Daoy (cell line): ENCODE measurements at places on chromosomes 12 and 14. TPM values are rescaled to one million over a fixed set of nuclear protein-coding genes. Genes with fewer than 3 reads are reported as not detected.

Gene HOXC12
- 4.3 and 6.0 TPM in 2 replicates for total RNA-seq

Gene RDH16
- total RNA-seq, result 0.11 TPM in 1 of 2 replicates, not detected in the other

Gene DCN
- 0.06 TPM in 1 of 2 replicates, not detected in the other for total RNA-seq

Gene PARPBP
- total RNA-seq, result 43.3 and 66.3 TPM in 2 replicates

Gene KRT4
- total RNA-seq, result not detected in 2 replicates

Gene OTOGL
- 1.0 and 1.4 TPM in 2 replicates for total RNA-seq

Gene SYNDIG1L
- not detected in 2 replicates for total RNA-seq

Gene GZMH
- not detected in 2 replicates for total RNA-seq

Gene RHOJ
- 6.0 and 9.5 TPM in 2 replicates for total RNA-seq

Gene ACOT6
- not detected in 2 replicates for total RNA-seq

Gene NTS
- total RNA-seq, result not detected in 2 replicates

Gene TPCN1
- 8.5 and 10.4 TPM in 2 replicates for total RNA-seq

Gene SOAT2
- total RNA-seq, result not detected in 2 replicates

Gene TEAD4
- total RNA-seq, result 18.4 and 27.3 TPM in 2 replicates

Gene SELPLG
- total RNA-seq, result 0.21 and 0.23 TPM in 2 replicates

Gene SLCO1B1
- total RNA-seq, result not detected in 2 replicates

Gene IL31
- not detected in 2 replicates for total RNA-seq

Gene SIX4
- 13.9 and 20.6 TPM in 2 replicates for total RNA-seq

Gene RERG
- 0.40 TPM in 1 of 2 replicates, not detected in the other for total RNA-seq

Gene SRGAP1
- total RNA-seq, result 0.91 and 1.7 TPM in 2 replicates

Gene PLEKHA5
- 15.3 and 19.9 TPM in 2 replicates for total RNA-seq

Gene PLCZ1
- not detected in 2 replicates for total RNA-seq

Gene TAS2R13
- 0.29 TPM in 1 of 2 replicates, not detected in the other for total RNA-seq

Gene GPRC5D
- total RNA-seq, result not detected in 2 replicates

Gene GALNT8
- 3.0 and 6.8 TPM in 2 replicates for total RNA-seq

Gene B4GALNT3
- total RNA-seq, result 0.40 and 1.1 TPM in 2 replicates

Gene BRMS1L
- total RNA-seq, result 9.9 and 12.7 TPM in 2 replicates
